ENCODE measurements at places on chromosomes 5 and 9.

DNA sequence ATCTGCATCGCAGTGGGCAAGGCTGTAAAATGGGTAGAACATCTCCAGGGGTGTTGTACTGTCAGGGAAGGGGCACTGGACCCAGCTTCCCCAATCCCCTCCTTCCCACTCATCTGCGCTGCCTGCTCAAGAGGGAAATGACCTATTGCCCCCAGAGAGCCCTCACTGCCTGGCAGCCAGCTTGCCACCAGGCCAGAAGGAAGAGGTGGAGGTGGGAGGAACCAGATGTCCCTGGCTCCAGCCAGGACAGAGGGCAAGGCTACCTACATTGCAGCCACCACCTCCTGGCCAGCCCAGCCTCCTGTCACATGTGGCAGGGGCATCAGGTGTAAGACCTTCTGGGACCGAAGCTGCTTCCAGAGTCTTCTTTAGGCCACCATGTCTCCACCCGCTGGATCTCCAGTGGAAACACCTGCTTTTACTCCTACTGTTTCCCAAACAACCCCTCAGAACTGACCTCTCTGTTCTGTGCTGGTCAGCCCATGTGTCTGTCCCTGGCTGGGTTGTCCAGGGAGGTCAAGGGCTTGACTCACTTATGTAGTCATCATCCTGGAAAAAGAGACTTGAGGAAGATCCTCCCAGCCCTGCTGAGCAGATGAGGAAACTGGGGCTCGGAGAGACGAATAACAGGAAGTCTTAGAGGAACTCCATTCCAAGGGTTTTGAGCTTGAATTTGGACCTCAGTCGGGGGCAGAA is 42.3 kb downstream of the JADE2 start:
- DNase-seq: no peak

GRCh38 chr5:147169399-147169798 is 65.4 kb upstream of the STK32A start:
- no peak for DNase-seq

DNA sequence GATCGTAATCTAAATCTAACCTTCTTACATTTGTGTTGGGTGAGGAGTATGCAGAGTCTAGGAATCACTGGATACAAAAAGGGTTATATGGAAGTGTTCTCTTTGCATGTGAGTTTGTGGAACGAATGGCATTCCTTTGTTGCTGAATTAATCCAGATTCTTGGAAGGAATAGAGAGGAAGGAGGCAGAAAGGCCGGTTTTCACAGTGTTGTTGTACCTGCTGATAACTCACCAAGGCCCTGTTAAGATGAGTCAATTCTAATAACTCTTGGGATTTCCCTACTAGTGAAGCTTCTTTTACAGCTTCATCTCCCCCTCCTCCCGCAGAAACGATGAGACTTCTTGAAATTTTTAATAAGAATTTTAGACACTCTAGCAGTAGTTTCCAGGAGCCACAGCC is 84.0 kb downstream of the ZSWIM6 start:
- no peak for DNase-seq

- no peak for DNase-seq
Measured at GRCh38 chr9:82308836-82309235, 320.3 kb downstream of the SPATA31D1 start.

- no peak for DNase-seq
Measured at GRCh38 chr9:124045830-124046177, 34.2 kb downstream of the LHX2 start.

DNA sequence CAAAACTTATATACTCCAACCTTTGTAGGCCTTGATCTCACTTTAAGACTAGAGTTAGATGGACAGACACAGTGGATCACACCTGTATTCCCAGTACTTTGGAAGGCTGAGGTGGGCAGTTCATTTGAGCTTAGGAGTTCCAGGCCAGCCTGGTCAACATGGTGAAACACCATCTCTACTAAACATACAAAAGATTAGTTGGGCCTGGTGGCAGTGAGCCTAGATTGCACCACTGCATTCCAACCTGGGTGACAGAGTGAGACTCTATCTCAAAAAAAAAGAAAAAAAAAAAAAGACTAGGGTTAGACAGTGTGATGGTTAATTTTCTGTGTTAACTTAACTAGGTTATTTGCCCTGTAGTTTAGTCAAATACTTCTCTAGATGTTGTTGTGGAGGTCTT is 74.1 kb downstream of the CFAP95 start:
- DNase-seq: no peak

- peak; percentile 78 for DNase-seq
Measured at GRCh38 chr9:21813575-21814473, 11.4 kb downstream of the MTAP start.

DNA sequence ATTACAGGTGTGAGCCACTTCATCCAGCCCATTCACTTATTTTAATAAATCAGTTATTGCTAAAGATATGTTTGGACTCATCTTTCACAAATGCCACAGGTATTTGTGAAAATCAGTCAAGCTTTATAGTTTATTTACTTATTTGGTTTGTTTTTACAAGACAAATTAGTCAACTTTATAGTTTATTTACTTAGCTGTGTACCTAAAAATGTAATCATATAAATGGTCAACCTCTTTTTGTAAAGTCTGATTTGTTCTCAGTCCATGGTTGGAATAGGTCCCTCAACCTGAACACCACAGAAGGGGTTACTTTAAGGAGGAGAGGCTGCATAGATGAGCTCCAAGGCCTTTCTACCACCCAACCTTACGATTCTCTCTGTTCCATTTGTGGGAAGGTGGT is 80.2 kb downstream of the GNAQ start:
- no peak for DNase-seq

- DNase-seq: no peak
Measured at GRCh38 chr5:68845131-68845530, 248.7 kb upstream of the SLC30A5 start.

DNA sequence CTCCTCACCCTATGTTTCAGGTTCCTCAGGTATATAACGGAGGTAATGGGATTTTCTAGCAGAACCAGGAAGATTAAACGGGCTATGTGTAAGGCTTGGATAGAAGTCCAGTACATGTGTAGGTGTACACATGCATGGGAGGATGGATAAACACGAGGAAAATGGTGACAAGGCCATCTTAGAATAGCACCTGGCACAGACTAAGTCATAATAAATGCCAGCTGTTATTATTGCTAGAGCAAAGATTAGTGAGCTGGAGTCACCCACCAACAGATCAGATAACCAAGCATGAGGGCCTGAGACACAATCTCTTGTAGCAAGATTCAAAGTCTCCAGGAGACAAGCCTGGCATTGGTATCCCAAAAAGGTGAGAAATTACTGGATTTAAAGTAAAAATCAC is 21.1 kb downstream of the SPOCK1 start:
- no peak for DNase-seq

DNA sequence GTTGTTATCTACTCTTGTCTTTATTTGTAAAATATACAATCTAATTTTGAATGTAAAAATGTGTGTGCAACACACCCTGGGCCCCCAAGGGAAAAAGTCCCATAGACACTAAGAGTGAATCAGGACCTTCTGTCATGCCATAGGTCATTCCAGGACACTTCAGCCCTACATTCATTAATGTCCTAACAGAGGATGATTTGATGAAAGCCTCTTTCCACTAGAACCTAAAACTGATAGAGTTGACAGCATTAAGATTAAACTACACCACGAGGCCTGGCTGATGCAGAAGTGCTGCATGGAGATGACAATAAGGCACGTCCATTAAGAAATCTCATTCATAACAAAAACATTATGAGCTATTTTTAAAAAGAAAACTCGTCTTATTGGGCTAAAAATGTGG is 46.2 kb downstream of the FRMD3 start:
- DNase-seq: no peak

- no peak for DNase-seq
Measured at GRCh38 chr5:133316346-133317343, 264.8 kb downstream of the HSPA4 start.

DNA sequence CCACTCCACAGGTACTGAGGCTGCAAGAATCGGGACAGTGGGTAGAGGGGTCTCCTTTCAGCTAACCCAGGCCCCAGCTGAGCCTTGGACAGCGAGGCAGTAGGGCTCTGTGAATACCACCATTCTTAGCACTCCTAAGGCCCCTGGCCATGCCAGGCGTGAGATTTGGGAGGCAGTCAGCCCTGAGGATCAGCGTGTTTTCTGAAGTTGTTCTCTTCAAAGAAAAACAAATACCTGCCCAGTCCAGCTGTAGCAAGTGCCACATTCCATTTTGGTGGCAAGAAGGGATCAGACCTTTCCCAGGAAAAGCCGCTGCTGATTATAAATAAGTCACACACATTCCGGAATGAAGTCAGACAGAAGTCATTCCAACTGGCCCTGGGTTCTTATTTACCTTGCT is 47.8 kb downstream of the RALGPS1 start:
- DNase-seq: no peak

DNA sequence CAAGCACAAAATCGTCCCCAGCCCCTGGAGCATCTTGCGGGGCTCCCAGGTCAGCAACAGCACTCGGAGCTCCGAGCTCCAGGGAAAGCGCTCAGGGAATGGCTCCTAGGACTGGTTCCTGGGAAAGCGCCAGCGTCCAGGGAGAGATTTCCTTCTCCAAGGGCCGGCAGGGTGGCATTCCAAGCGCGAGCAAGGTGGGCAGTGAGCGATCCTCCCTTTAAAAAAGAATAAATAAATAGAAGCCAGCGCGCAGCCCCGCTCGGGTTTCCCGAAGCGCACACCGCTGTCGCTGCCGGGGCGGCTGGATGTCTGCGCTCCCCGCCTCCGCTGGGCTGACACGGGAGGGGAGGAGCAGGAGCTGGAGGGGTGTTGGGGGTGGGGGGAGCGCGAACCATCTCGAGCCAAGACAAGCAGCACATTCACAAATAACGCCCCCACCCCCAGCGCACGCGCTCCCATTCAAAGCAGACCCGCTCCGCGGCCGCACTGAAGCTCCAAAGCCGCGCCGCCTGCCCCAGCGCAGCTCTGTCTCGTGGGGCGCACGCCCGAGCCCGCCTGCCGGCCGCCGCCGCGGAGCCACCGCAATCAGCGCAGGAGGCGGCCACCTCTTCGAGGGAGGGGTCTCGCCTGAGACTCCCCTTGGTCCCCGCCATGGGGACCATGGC is 327.4 kb downstream of the SH3GL2 start:
- no peak for DNase-seq

- no peak for DNase-seq
Measured at GRCh38 chr9:96022445-96023051, 147.1 kb downstream of the ERCC6L2 start.

DNA sequence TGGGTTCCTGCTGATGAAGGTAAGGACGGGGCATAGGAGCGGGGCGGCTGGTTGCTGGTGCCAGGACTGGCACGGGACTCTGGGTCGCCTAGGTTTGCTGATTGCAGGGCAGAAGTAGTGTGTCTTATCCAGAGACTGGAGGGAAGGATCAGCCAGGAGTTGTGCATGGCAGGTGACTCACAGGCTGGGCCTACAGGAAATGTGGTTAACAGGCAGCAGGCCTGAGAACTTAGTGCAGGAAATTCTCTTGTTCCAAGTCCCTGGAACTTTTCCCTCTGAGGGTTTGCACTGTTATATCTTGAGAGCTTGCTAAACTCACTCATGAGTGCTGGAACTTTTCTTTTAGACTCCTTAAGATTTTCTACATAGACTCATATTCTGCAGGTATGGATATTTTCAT is 95.1 kb downstream of the ANXA2R start:
- no peak for DNase-seq

DNA sequence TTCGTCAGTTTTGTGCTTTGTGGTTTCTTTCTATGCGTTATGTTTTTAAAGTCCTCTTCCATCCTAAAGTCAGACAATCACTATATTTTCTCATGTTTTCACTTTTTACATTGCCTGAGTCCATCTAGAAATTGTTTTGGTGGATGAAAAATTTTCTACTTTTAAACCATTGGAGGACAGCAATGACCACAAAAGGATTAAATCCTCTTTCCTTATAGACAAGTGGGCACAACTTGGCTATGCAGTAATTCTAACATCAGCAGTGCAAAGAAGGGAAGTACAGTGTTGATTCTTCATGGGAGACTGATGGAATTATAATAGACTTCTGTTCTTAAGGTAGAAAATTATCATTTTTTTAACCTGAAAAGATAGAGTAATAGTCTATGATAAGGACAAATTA is 75.5 kb downstream of the PALM2AKAP2 start:
- DNase-seq: no peak

- DNase-seq: peak; percentile 94
Measured at GRCh38 chr9:71783120-71783523, 14.8 kb upstream of the CEMIP2 start.

DNA sequence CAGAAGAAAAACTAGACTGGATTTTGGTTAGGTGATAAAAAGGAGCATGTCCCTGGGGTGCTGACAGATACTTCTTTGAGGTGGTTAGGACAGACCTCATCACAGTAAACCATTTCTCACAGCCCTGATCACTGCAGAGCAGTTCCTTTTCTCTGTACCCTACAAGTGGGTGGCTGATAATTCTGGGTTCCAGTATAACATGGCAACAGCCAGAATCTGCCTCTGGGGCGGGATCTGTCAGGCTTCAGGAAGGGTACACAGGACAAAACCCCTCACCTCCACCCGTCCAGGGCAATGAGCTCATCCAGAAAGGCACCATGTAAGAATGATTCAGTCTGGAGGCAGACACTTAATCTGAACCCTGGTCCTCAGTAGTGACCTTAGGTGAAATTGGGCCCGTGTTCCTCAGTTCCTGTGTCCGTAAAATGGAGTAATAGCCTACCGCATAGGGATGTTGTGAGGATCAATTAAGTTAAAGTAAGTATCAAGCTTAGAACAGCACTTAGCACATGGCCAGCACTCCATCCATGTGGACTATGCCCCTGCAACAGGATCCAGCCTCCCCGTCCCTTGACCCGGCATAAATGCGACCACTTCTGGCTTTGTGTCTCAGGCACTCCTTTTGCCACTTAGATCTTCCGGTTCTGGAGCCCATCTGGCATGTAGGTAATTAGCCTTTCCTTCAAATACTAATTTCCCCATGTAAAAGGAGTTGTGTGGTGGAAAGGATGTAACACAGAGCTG is 129.2 kb downstream of the LHFPL2 start:
- no peak for DNase-seq

DNA sequence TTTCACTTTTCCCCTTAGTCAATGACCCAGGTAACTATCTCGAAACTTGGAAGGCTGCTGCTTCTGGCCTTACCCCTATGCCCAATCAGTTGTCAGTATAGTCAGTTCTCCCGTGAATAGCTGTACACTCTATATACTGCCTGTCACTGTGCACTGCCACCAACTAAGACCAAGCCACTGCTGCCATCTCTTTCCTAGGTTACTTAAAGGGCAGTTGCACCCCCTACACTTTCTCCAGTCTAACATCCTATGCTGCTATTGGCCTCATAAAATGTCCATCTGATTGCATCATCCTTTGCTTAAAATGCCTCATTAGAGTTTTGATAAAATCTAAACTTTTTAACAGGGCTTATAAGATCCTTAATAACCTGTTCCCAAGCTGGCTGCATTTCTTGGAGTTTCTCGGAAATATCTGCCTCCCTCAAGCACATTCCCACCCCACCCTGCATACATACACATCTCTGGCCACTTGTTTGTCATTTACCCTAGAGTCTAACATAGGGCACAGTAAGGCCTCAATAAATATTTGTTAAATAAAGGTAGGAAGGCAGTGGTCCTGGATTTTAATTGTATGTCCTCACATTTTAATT is 32.8 kb upstream of the TNFAIP8 start:
- DNase-seq: peak; percentile 59

DNA sequence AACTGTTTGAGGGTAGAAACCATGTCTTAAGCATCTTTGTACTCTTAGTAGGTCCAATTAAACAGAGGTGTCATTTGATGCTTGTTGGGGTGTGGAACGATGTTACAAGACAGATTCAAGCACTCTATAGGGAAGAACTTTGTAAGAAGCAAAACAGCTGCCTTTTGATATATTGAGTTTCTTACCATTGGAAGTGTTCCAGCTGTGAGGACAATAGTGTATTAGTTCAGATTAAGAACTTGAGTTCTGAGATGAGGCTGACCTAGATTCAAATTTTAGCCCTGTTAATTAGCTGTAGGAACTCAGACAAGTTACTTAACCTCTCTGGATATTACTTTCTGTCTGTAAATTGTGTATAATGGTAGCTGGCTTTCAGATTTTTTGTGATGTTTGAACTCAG is 19.6 kb upstream of the ZNF462 start:
- no peak for DNase-seq
